Stimulated activated CD8-positive, alpha-beta memory T cell treated with anti-CD3 and anti-CD28 coated beads, Interleukin-4, amount 100 ng/mL, for 1 hour (primary cell): ENCODE measurements at places on chromosomes 11 and 22.

DNA sequence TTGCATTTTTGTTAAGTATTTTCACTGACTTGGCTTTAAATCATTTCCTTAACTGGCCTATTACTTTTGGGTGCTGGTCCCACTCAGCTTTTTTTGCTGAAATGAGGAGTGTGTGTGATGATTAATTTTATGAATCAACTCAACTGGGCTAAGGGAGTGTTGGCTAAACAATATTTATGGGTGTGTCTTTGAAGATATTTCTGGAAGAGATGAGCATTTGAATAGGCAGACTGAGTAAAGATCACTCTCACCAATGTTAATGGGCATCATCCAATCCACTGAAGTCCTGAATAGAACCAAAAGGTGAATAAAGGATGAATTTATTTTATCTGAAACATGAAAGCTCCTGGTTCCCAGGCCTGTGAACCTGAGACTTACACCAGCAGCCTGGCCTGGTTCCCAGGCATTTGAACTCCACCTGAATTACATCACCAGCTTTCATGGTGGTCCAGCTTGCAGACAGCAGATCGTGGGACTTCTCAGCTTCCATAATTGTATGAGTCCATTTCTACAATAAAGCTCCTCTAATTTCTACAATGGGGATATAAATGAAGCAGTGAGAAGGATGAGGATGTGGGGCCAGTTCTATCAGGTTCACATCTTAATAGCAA, 241.3 kb upstream of the ZC3H12C start:
- no peak for DNase-seq

GRCh38 chr11:16792426-16792825, 54.0 kb downstream of the C11orf58 start:
- no peak for DNase-seq

DNA sequence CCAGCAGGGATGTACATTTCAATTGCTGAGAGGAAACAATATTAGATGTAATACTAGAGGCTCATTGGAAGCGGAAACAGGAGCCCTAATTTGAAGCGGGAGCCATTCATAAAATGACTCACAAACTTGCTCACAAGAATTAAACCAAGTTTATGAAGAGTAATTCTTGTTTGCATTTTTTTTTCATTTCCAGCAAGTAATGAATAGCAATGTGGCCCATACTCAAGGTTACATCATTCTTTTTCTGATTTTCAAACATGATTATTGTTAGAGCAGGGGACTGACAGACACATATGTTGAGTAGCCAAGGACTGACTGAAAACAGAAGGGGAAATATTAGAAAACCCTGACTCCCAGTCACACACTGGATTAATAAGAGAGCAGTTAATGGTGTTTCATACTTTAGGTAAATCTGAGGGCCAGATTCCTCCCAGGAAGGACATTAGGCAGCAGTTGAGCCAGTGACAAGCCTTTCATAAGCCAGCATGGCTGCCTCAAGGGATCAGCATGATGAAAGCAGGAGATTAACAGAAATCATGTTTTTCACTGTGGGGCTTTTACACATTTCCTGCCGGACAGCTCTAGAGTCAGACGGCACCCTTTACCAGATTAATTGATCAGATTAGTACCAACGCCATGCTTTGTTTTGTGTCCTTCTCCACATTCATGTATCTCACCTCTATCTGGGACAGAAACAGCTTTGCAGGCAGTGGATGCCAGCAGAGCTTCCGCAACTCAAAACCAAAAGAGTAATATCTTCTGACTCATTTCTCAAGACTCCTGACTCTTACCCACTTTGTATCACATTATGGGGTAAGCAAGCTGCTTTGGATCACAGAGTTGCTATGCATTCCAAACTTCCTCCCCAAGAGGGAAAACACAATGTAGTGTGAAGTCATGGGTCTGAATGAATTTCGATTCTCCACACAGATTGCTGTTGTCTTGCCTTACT, 831.6 kb downstream of the KCNA4 start:
- DNase-seq, result no peak

- no peak for DNase-seq
Observed at GRCh38 chr22:37026325-37026724, 6.8 kb downstream of the MPST start.

DNA sequence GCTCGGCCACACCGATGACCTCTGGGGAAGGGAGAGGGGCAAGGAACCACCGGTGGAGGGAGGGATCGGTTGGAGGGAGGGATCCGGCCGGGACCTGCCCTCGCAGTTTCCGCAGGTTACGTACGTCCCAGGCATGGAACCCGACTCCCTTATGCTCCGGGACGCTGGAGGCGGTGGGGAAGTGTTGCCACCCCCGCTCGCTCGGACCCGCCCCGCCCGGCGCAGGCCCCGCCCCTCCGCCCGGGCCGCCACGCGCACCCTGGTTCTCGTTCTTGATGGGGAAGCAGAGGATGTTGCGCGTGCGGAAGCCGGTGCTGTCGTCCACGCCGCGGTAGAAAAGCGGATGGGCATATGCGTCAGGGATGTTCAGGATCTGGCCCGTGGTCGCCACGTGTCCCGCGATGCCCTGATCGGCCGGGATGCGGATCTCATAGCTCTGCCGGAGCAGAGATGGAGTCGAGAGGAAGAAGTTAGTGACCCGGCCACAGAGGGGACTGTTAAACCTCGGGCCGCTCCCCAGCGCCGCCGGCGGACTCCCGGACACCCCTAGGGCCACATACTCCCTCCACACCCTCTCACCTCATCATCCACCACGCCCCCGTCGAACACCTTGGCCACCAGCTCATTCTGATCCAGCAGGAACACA, 89.8 kb downstream of the PDE2A start:
- no peak for DNase-seq

DNA sequence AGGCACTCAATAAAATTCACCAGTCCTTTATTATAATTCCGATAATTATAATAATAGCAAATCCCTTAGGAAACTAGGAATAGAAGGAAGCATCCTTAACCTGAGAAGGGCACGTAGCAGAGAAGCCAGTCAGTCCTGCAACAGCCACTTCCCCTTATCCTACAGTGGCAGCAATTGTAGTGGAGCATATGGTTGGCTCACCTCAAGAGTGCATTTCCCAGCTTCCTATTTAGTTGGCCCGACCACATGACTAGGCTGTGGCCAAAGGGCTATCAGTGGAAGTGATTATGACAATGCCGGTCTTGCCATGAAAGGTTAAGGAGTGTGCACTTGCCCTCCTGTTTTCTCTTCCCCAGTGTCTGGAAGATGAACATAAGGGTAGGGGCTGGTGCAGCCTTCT, 27.0 kb downstream of the TESMIN start:
- DNase-seq, result no peak
